Amygdala (tissue), 56 donors: ENCODE measurements at places on chromosomes 2 and 18.

- DNase-seq: no peak
Measured at GRCh38 chr2:134433469-134433868, 179.6 kb downstream of the MGAT5 start.

GRCh38 chr2:119943058-119943457 is 69.8 kb upstream of the EPB41L5 start:
- no peak for DNase-seq

GRCh38 chr2:228433721-228434120 is 252.2 kb upstream of the SPHKAP start:
- no peak for DNase-seq

GRCh38 chr2:156673981-156674380 is 237.8 kb downstream of the GPD2 start:
- DNase-seq: no peak

GRCh38 chr2:96760986-96761832 is 507 bp downstream of the CNNM4 start:
- DNase-seq: no peak

- DNase-seq: no peak
Measured at GRCh38 chr18:73099759-73100158, 232.0 kb upstream of the NETO1 start.

DNA sequence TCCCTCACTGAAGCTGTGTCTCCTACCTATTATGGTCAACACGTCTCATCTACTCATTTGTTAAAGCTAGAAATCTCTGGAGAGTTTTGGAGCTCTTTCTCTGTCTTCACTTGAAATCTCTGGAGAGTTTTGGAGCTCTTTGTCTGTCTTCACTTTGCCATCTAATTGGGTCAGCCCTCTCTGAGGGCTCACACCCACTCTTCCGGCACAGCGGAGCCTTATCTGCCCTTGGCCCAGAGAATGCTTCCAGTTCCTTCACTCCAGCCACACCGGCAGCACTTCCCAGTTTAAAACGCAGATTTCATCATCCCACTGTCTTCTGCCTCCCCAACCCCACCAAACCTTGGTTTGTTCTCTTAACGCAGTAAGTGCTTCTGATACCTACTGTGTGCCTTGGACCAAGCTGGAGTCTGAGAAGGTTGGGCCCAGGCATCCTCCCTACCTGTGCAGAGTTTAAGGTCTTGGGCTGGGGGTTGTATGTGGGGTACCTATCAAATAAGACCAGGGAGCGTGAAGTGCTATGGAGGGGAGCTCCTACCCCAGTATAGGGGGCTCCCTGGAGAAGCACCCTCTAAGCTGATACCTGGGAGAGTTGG is 5.0 kb downstream of the HPCAL1 start:
- no peak for DNase-seq

DNA sequence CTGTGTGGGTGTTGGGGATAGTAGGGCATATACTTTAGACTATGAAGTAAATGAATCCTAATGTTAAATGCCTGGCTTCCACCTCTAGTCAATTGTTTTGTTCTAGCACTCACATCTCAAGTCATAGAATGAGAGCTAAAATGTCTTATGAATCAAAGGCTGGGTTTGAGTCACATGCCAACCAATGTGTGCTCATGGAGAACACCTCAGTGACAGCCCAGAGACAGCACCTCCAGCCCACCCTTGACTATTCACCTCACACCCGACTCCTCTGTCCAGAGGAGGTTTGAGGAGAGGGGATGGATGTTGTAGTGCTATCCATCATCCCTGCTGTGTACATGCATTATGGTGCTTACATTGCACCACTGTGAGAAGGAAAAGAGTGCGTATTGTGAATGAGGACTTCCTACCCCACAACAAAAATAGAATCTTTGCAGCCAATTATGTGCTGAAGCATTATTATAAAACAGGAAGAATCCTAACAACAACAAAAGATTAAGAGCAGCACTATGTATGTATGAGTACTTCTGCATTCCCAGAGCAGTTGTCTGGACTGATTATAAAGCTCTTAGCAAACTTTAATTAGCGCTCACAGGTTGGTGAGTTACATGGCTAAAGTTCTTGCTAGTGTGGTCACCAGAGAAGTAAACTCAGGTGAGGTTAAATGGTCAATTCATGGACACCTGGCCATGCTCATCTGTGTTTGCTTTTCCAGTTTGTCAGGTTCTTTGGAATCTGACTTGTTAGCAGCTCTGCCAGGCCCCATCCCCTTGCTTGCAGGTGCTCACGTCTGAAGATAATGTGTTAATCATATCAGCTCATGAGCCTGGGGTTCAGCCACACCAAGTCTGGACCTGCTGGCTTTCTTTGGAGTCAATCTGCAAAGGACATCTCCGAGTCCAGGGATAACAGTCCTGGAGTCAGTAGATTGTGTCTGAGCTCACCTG is 55.3 kb upstream of the NABP1 start:
- DNase-seq: no peak

- DNase-seq: no peak
Measured at GRCh38 chr2:234368861-234369261, 128.0 kb downstream of the ARL4C start.

DNA sequence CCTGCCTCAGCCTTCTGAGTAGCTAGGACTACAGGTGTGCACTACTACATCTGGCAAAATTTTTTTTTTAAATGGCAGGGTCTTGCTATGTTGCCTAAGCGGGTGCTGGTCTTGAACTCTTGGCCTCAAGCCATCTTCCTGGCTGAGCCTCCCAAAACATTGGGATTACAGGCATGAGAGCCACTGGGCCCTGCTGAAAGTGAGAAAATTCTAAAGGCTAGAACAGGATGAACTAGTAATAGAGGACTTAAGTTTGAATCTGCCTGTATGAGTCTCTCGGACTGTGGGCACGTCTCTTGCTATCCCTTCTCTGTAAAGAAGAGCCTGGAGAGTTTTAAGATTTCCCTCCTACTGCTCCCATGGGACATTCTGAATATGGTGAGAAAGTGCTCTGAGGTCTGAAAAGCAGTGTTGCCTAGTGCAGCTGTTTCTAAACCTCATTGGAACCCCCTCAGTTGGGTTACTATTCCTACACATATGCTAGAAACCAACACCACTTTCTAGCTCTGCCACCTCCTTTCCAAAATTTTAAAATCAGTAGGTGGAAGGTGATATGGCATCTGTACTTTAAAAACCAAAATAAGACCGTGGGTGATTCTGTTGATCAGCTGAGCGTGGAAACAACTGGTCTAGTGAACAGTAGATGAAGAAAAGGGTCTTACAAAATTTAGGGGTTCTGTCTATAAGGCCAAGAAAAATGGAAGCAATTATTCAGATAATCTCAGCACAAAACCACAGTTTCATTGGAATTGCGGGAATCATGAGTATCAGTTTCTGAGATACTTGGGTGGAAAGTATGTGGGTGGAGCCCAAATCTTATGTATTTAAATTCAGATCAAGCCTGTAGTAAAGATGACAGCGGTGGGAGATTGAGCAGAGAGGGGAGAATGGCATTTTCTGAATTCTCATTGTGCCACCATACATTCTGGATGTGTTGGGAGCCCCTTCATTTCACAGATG is 259.8 kb upstream of the CXCR4 start:
- DNase-seq: no peak

DNA sequence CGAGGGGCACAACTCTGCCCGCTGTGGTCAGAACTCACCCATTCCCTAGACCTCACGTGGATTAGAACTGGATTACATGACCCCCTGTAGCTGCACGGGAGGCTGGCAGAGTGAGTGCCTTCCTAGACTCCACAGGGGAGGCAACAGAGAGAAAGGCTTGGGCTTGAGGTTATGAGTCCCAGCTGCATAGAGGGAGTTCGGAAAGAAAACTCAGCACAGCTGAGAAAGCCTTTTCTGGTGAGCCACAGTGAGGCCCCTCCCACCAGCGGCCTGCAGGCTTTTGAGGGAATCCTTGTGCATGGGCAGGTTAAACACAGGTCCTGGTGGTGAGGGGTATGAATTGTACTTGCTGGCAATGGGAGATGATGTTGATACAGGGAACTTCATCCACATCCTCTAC is 217.3 kb downstream of the FHOD3 start:
- DNase-seq: no peak

DNA sequence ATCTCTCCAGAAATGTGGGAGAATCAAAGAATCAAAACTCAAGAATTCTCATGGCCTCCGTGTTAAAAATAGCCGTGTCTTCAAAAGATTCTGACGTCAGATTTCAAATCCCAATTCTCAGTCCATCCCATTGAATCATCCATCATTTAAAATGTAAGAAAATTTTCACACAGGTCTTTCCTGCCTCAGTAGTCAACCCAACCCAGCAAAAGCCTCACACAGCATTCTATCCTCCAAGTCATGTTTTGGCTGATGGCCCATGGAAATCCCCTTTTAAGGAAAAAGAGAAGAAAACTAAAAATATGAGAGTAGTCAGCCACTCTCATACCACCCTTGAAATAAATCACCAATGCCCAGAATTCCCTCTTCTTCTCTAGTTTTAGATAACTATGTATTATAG is 211.8 kb downstream of the C1D start:
- DNase-seq: no peak

DNA sequence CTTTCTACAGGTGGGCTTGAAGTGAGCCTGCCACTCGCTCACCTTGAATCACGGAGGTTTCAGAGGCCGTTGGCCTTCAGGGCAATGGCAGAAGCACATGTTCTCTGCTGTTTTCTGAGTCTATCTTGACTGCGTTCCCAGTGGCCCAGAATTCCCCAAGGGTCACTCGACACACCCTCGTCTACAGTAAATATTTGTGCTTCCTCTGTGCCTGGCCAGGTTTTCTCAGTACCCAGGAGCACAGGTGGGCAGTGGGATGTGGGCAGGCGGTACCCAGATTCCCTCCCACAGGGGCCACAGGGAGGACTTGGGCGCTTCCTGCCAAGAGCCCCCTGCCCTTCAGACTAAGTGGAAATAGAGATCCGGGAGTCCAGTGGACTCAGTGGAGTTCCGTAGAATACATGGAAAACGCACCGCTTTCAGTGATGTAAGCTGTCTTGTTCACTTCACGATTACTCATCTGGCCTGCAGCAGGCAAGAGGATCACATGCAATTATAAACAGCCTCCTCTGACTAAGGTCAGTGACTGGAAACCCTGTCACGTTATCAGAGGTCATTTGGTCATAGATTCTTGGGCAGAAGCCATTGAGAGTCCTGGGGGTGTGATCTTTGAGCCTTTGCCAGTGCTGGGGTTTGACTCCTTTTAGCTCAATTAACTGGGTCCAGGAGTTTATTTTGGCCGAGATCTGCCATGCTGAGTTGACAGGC is 179.8 kb downstream of the NEDD4L start:
- DNase-seq: no peak

DNA sequence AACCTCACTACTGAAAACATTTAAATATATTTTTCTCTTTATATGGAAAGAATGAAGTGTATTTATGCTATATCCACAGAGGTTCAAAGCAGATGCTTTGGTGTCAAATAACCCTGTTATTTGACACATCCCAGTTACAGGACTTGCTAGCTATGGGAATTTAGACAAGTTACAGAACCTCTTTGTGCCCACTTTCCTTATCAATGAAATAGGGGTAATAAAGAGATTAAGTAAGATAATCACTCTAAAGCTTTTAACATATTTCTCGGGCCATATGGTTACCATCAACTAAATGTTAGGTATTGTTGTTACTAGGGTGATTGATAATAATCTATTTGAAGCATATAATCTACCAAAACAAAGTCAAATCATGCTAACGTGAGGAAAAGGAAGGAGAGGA is 1660.6 kb upstream of the NXPH2 start:
- DNase-seq: no peak

GRCh38 chr2:111201214-111201613 is 80.5 kb downstream of the BCL2L11 start:
- no peak for DNase-seq

- DNase-seq: no peak
Measured at GRCh38 chr18:60417946-60418345, 45.4 kb upstream of the MC4R start.

GRCh38 chr18:57088883-57089282 is 58.0 kb upstream of the BOD1L2 start:
- no peak for DNase-seq

- no peak for DNase-seq
Measured at GRCh38 chr2:25570161-25570845, 103.1 kb downstream of the DTNB start.

- no peak for DNase-seq
Measured at GRCh38 chr2:100174026-100174431, 31.6 kb upstream of the AFF3 start.

GRCh38 chr18:32888306-32888705 is 115.5 kb upstream of the KLHL14 start:
- DNase-seq: no peak
